Esophagus mucosa (tissue), 1 donor: ENCODE measurements at places on chromosomes 11 and 22. TPM values are rescaled to one million over a fixed set of nuclear protein-coding genes. Genes with fewer than 3 reads are reported as not detected.
A peak's percentile ranks its signal among the peaks of the same experiment; 100 is the strongest.

The MGAT3 gene
- total RNA-seq: 0.44 TPM

The MMP27 gene
- not detected for total RNA-seq

The DDIAS gene
- 8.9 TPM for total RNA-seq

GRCh38 chr11:69343401-69344321 is 49.7 kb downstream of the MYEOV start:
- no peak for ATAC-seq

- no peak for ATAC-seq
Measured at GRCh38 chr22:30354644-30355043, 2.0 kb downstream of the SF3A1 start.

DNA sequence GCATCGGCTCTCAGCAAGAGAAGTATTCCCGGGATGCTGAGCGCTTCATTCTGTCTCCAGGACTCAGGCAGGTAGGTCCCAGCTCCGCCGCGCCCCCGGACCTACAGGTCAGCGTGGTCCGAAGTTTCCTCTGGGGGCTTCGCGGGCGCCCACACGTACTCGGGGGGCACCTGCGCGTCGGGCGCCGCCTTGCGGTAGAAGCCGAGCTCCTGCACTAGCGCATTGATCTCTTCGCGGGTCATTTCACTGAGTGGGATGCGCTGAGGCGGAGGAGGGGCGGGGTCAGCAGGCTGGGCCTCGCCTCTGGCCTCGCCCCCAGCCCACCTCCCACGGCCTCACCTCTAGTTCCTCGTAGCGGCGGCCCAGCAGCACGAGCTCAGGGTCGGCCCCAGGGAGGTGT is 2.5 kb downstream of the SELENOM start:
- no peak for ATAC-seq

- ATAC-seq: peak; percentile 46
Measured at GRCh38 chr11:22192642-22193347, at the start of gene ANO5. TSS of gene ANO5 (plus strand) at chr11:22193085. CDS start at chr11:22193493, 408 bp downstream.

- ATAC-seq: no peak
Measured at GRCh38 chr11:34313099-34313517, 44.7 kb downstream of the ABTB2 start.

- no peak for ATAC-seq
Measured at GRCh38 chr11:70647188-70648166, 249.1 kb downstream of the CTTN start.

- no peak for ATAC-seq
Measured at GRCh38 chr11:95853138-95853537, 62.8 kb downstream of the CEP57 start.

GRCh38 chr22:35960854-35961253 is 67.8 kb downstream of the RBFOX2 start:
- ATAC-seq: no peak

DNA sequence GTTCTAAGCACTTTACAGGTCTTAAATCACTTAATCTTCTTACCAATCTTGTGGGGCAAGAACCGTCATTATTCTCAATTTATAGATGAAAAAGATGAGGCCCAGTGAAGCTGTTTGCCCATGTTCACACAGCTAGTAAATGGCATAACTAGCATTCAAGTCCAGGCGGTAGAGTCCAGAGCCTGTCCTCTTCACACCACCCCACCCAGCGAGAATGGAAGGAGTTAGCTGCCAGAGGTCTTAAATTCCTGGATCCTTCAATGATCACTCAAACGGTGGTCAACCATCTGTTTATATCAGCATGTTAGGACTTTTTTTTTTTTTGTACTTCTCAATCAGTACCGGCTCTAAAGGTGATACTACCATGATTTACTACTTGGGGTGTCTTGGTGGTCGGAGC is 43.3 kb downstream of the PARVA start:
- ATAC-seq: no peak
